ENCODE measurements at places on chromosomes 5 and 9.

DNA sequence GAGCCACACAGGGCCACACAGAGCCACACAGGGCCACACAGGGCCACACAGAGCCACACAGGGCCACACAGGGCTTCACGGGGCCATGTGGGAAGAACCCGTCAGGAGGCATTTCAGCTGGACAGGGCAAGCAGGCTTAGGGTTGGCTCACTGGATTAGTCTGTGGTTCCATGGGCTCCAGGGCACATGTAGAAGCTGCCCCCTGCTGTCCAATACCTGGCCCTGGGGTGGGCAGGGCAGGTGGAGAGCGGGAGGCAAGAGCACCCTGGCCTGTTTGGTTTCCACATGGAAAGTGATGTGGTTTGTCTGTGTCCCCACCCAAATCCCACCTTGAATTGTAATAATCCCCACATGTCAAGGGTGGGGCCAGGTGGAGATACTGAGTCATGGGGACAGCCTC, 16.4 kb upstream of the LPCAT1 start:
- no peak for DNase-seq

DNA sequence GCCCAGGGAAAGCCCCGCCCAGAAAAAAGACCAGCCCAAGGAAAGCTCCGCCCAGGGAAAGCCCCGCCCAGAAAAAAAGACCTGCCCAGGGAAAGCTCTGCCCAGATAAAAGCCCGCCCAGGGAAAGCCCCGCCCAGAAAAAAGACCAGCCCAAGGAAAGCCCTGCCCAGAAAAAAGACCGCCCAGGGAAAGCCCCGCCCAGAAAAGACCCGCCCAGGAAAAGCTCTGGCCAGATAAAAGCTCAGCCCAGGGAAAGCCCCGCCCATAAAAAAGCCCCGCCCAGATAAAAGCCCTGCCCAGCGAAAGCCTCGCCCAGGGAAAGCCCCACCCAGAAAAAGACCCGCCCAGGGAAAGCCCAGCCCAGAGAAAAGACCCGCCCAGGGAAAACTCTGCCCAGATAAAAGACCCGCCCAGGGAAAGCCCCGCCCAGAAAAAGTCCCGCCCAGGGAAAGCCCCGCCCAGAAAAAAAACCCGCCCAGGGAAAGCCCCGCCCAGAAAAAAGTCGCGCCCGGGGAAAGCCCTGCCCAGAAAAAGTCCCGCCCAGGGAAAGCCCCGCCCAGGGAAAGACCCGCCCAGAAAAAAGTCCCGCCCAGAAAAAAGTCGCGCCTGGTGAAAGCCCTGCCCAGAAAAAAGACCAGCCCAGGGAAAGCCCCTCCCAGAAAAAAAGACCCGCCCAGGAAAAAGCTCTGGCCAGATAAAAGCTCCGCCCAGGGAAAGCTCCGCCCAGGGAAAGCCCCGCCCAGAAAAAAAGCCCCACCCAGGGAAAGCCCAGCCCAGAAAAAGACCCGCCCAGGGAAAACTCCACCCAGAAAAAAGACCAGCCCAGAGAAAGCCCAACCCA, 11.9 kb downstream of the GRIN1 start:
- DNase-seq, result no peak

GRCh38 chr5:107469485-107470294, 201.0 kb downstream of the EFNA5 start:
- no peak for DNase-seq

DNA sequence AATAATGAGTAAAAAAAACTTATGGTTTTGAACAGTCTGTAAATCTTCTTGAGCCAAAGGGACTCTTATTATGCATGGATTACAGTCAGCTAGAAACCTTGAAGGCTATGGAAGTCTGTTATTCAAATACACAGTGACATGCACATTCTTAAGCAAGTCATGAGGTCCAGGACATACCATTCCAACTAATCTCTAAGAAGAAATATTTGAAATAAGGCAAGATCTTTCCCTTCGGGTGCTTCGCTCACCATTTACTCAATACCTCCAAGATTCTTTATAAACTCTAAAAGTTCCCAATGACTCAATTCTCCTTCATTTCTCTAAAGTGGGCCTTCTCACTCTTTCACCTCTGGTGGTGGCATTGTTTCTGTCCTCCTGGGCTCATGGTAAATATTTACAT, 811.0 kb downstream of the NR2F1-AS1 start:
- no peak for DNase-seq

DNA sequence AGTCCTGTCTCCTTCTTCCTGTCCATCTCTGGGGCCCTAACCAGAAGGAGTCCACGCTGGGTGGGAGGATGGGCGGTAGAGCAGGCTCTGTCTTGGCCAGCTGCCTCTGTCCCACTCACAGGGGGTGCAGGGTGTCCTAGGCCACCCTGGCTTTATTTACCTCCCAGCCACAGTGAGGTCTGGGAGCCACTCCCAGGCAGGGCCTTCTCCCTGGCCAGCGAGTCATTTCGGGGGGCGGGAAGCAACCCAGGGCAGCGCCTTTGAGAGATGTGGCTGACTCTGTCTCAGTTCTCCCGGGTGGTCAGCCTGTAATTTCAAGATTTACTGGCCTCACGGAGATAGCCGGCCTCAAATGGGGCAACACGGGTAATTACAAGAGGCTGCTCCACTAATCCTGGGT, 67.4 kb upstream of the PTCH1 start:
- no peak for DNase-seq

- DNase-seq, result no peak
Observed at GRCh38 chr5:62933261-62933660, 354.6 kb downstream of the LRRC70 start.

DNA sequence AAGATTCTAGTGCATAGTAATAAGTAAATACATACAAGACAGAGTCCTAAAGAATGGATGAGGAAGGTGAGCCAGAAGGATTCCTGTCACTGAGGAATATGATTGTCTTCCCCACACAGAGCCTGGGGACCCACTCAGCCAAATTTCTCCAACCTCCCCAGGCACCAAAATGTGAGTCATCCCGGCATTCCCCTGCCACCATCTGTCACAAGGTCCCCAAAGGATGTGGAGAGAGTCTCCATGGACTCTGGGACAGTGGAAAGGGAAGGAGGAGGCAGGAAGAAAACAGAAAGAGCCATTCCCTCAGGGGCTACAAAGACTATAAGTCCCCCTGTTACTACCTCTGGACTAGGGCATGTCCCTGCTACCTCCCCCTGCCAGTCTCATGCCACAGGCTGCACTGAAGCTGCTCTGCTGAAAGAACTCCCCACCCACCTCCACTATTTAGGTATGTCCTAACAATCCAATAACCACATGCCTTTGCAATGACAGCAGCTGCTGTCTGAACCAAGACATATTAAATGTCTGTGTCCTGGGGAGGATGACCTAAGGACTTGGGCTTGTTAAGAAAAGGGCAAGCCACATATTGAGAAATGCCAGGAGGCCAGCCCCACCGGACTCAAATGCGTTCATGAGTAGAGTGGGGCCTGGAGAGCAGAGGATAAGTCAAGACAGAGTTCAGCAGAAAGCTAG, 10.7 kb upstream of the OR5C1 start:
- DNase-seq, result no peak

GRCh38 chr5:108728566-108729241, 19.0 kb upstream of the FER start:
- DNase-seq, result no peak

- DNase-seq, result no peak
Observed at GRCh38 chr9:89923961-89924504, 319.2 kb downstream of the GADD45G start.

- DNase-seq, result no peak
Observed at GRCh38 chr5:141298376-141298775, 5.5 kb downstream of the SLC25A2 start.

DNA sequence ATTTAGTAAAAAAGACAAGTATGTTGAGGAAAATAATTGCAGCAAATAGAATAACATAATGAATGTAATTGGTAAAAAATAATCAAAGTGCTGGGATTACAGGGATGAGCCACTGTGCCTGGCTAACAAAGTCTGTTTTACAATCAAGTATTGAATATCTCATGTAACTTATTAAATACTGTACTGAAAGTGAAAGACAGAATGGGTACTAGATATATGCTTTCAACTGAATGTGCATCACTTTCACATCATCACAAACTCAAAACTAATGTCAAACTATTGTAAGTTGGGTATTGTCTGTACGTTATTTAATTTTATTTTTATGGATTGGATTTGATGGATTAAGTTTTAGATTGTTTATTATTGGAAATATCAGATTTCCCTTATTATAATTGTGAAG, 58.9 kb downstream of the LURAP1L start:
- no peak for DNase-seq

GRCh38 chr5:154977409-154977808, 36.1 kb upstream of the KIF4B start:
- DNase-seq, result no peak

- DNase-seq, result no peak
Observed at GRCh38 chr5:146669656-146670055, 153.7 kb upstream of the GPR151 start.

DNA sequence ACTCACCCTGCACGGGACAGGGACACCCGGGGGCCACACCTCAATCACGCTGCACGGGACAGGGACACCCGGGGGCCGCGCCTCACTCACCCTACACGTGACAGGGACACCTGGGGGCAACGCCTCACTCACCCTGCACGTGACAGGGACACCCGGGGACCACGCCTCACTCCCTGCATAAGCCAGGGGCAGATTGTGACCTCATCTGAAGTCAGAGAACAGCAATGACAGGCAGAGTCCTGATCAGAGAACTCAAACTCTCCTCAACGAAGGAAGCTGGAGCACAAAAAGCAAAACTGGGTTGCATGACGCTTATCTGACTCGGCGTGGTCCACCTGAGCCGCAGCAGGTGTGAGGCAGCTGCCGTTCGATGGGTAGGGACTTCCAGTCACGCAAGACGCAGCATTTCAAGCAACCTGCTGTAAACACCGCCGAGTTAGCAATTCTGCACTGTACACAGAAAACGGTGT, 3.2 kb downstream of the TERT start:
- no peak for DNase-seq

- DNase-seq, result no peak
Observed at GRCh38 chr5:126054577-126055347, 368.4 kb upstream of the GRAMD2B start.

- no peak for DNase-seq
Observed at GRCh38 chr5:92508271-92508670, 1072.7 kb downstream of the NR2F1-AS1 start.

- no peak for DNase-seq
Observed at GRCh38 chr9:88794100-88794499, 197.2 kb upstream of the S1PR3 start.

DNA sequence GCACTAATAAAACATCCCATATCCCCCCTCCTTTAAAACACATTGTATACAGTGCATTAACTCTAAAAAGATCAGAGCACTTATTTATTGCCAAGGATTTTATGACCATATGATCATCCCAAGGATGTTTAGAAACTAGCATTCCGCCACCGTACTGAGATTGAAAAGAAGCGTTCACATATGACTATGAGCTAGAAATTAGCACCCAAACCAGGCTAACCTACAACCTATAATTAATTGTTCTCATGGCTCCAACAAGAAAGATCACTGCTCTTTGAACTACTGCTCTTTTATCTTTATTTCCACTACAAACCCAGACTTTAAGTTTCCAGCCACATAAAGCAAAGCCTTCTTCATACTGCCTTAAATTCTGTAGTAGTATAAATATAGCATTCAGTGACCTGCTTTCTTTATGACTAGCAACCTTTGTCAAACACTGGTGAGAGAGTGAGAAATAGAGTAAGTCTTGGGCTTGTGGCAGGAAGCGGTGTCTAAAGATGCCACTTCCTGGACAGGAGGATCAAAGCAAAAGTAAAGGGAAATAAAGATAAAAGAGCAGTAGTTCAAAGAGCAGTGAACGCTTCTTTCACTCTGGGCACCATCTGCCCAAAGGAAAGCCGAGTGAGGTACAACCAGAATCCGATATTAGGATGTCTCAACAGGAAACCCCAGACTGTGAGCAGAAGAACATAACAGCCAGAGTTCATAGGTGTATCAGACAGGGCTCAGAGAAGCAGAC, 151.1 kb upstream of the ERCC6L2 start:
- no peak for DNase-seq

DNA sequence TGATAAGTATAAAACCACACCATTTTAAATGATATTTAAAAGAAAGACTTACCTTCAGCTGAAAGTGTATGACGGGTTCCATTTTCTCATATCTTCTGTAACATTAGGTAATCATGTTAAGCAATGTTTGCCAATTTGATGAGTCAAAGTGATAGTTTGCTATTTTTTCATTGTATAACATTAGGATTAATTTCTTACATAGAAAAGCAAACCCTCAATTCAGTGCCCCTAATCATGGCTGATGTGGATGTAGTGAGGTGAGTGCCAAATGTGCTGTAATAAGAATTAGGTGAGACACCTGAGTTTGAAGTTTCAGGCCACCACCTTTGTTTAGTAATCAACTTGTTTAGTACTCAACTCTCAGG, 68.0 kb downstream of the UNC13B start:
- DNase-seq, result no peak

- no peak for DNase-seq
Observed at GRCh38 chr5:2750026-2750757, 1.3 kb downstream of the IRX2 start.

GRCh38 chr5:83133797-83134196, 56.5 kb downstream of the XRCC4 start:
- DNase-seq, result no peak

DNA sequence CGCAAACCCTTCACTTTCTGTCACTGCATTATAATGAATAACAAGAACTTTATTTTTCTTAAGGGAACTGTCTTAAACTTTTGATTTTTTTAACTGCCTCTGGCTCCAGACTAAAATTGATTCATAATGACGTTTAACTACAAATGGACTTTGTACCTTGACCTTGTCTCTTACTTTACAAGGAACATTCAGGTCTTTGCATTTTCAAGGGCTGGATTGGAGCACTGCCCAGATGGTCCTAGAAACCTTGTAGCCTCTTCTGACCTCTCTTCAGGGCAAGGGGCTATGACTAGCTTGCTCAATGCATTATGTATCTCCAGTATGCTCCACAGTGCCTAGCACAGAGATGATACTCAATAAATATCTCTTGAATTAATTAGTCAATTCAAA, 612.6 kb upstream of the CLINT1 start:
- DNase-seq, result no peak

DNA sequence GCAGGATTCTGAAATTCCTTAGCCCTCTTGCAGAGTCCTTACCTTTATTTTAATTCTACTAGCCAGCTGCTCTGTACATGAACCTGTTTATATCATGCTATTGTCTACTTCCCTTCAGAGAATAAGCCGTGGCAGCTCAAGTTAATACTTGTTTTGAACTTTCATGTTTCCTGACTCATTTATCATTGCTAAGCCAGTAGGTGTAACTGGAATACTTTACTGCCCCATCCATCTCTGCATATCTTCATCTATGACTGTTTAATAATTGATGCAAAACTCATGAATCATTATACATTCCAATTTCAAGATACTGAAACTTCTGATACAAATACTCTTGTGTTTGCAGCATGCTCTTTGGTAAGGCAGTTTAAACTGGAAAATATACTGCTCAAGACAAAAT, 174.7 kb downstream of the PPP2R2B start:
- no peak for DNase-seq

Measured in NCI-H1694 (cell line).